Stimulated activated CD4-positive, alpha-beta T cell treated with anti-CD3 and anti-CD28 coated beads, Interleukin-1b, Interleukin-23, amount 100 ng/mL, for 1 hour (primary cell): ENCODE measurements at places on chromosomes 3 and 15.

DNA sequence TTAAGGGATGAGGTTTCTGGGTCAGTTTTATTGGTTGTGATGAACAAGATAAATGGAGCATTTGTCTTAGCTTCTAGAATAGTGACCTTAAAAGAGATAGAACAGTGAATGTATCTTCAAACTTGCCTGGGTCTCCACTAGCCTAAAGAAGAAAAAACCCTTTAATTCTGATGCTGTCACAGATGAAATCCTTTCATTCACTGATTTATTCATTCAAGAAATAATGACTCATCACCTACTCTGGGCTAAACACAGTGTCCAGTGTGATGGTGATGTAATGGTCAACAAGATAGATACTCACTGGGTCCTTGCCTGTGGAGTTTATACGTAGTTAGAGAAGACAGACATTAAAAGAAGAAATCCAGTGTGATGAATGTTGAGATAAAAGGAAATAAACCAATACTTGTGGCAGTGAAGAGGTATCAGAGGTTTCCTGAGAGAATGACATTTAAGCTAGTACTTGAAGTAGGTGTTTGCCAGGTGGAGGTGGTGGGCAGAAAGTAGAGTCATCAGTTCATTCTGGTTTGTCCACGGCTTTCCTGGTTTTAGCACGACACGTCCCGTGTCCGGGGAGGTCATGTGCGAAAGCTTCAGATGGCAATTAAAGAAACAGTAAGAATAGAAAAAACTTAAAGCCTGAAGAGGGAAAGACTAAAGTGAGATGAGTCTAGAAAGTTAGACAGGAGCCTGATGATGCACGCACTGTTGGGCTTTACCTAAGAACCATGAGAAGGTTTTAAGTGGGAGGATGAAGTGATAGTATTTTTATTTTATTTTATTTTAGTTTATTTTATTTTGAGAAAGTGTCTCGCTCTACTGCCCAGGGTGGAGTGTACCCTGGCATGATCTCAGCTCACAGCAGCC lies 18.5 kb downstream of the PAK2 start:
- no peak for DNase-seq

DNA sequence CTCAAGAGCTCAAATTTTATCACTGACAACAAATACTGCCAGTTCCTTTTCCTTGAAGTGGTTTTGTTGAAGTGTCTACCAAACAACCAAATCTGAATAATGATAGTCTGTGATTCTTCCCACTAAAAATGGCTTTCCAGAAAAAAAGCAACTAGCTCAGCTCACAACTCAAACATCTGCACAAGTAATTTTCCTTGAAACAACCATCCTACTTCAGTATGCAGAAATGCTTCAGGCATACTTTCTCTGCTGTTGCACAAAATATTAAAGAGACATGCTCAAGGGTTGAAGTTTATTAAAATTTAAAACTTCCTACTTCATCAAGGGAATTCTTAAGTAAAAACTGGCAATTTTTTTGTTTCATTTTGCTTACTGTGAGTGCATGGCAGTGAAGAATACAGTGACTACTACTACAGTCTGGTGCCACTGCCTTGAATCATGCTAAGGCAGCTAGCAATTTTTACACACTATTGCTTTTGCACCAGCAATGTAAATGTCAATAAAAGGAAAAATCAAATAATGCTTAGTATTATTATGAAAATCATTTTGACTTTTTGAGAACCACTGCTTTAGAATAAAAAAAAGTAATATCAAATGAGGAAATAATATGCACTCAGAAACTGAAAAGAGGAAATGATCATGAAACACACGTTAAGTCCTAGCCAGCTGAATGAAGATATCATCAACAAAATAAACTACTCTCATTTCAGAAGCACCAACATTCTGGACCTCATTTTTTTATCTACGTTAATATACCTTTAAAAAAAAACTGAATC lies 33.6 kb downstream of the VPS13C start:
- no peak for DNase-seq

DNA sequence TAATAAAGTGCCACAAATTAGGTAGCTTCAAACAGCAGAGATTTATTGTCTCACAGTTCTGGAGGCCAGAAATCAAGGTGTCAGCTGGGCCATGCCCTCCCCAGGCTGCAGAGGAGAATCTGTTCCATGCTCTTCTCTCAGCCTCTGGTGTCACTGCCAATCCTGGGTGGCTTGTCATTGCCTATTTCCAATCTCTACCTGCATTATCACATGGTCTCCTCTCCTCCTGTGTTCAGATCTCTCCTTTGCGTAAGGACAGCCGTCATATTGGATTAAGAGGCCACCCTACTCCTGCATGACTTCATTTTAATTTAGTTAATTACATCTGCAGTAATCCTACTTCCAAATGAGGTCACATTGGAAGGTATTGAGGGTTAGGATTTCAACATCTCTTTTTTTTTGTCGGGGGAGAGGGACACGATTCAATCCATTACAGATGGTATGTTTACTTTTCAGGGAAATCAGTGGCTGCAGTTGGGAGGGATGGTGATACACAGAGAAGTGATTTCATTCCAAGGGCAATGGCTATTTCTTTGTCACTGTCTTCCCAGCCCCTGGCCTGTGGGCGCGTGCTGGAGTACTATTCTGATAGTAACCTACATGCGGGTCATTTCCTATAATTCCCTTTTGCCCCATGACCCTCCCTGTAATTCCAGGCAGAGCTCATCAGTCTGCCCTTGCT lies 169.4 kb downstream of the MINAR1 start:
- DNase-seq, result no peak

- DNase-seq, result no peak
Measured at GRCh38 chr15:23395030-23395692, 40.6 kb downstream of the GOLGA8S start.

- DNase-seq, result no peak
Measured at GRCh38 chr15:84731774-84732173, 15.8 kb upstream of the SEC11A start.

DNA sequence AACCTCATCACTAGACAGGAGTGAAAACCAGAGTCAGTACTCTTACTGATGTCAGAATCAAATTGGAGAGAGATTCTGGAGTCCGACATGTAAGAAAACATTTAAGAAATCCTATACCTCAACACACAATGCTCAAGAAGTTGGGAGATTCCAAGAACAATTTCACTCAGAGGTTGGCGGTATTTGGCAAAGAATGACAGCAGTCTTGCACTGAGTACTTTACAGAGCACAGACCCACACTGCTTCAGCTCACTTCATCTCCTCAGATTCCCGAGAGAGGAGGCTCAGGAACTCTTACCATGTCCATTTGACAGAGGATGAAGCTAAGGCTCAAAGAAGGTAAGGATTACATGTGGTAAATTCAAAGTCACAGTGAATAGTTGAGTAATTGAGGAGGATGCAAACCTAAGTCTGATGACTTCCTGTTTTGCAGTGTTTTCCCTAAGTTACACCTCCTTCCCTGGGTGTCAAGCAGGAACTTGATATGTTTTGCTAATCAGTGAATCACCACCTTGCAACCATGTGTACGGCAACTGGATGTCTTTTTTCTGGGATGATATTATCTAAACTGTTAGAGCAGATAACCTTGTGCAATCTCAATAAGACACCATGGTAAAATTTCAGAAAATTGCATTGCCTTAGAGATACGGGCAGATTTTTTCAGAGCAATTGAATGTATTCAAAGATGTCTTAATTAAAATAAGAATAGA lies 61.3 kb upstream of the MME start:
- no peak for DNase-seq

DNA sequence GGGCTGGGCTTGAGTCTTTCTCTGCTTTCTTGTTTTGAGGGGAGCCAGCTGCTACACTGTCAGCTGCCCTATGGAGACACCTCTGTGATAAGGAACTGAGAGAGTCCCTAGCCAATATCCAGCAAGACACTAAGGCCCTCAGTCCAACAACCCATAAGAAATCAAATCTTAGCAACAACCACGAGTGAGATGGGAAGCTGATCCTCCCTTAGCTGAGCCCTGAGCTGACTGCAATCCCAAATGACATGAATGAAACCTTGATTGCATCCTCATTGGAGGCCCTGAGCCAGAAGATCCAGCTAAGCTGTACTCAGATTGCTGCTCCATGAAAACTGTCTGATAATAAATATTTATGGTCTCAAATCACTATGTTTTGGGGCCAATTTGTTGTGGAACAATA lies 302.1 kb upstream of the MME start:
- no peak for DNase-seq

GRCh38 chr3:124695369-124695768 lies 34.9 kb upstream of the UMPS start:
- DNase-seq, result no peak
